Colonic mucosa (tissue), 4 donors: ENCODE measurements at places on chromosomes 3 and 15.

DNA sequence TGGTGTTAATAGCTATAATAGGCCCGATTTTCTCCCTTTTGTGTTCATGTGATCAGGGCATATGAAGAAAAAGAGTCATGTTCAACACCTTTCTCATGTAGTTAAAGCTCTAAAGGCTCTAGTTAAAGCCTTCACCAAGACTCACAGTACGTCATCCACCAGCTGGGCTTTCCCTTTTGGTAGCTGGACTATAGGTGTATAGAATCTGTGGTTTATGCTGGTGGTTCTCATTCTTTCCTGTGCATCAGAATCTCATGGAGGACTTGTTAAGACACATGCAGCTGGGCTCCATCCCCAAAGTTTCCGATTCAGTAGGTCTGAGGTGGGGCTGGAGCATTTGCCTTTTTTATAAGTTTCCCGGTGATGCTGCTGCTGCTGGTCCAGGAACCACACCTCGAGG is 31.0 kb downstream of the CFAP91 start:
- no peak for DNase-seq

DNA sequence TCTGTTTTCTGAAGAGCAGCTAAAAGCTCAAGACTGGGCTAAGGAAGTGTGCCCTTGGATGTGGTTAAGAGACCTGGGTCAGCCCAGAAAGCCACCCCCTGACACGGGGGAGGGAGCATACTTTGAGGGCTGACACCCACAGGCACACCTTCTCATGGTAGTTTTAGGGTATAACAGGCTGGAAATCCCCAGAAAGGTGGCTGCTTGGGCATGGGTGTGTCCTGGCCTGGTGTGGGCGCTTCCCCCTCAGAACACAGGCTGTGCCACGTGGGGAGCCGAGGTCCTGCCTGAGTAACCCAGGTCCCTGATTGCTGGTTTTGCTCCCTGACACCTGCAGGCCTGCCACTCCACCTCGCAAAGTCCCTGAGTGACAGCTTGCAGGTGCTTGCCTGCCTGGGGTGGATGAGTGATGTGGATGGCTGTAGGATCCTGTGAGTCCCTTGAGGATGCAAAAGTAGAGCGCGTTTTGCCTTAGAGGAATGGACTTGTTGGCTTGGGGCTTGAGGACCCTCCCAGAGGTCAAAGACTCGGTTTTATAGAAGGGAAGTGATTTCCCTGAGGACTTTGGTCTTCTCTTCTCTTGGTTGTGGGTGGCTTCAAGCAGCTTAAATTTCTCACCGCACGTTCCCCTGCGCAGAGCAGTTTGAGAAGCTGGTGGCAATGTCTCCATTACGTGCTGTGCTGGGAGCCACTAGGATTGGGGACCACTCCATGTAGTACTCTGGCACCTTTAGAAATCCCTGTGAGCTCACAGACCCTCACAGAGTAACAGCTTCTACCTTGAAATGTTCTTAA is 94.4 kb downstream of the DNASE1L3 start:
- no peak for DNase-seq

DNA sequence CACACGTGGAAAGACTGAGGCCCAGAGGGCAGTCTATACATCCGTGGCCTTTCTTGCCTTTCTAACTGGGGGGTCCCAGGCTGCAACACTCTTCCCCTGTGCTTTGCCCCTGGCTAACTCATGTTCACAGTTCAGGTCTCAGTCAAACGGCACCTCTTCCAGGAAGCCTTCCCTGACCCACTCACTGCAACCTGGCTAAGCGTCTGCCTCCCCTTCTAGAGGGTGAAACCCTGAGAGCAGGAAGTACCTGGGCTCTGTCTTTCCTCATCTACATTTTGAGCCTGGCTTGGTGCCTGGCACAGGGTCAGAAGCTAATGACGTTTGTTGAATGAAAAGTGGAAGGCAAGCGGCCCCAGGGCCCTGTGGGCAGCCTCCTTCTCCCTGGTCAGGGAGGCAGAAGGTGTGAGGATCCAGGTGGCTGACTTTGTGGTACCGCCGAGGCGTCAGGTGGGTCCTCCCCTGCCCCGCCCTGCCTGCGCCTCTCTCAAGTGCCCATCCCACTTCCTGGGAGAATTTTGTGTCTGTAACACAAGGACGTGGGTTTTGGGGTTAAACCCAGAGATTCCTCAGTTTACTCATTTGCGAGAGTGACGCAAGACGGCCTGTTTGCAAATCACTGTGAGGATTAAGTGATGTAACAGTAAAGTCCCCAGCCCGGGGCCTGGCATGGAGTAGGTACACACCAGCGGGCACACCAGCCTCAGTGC is 32.1 kb downstream of the DNASE1L3 start:
- DNase-seq: peak; percentile 50

- no peak for DNase-seq
These were observed 961.4 kb upstream of the CFAP20DC start for GRCh38 chr3:60011218-60011617.

DNA sequence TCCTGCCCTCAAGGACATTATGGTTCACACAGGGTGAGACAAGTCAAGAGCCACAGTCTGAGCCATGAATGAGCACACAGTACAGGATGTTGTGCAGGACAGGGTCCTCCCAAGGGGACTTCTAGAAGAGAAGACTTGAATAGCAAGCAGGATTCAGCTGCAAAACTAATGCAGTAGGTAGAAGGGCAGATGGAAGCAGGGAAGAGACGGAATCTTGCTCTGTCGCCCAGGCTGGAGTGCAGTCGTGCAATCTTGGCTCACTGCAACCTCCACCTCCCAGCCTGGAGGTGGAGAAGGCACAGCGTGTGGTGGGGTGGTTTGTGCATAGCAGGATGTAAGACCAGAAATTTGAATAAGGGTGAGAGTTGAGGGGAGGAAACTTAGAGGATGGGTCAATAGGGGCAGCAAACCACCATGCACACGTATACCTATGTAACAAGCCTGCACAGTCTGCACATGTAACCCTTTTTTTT is 8.0 kb downstream of the BCL2L10 start:
- DNase-seq: no peak

DNA sequence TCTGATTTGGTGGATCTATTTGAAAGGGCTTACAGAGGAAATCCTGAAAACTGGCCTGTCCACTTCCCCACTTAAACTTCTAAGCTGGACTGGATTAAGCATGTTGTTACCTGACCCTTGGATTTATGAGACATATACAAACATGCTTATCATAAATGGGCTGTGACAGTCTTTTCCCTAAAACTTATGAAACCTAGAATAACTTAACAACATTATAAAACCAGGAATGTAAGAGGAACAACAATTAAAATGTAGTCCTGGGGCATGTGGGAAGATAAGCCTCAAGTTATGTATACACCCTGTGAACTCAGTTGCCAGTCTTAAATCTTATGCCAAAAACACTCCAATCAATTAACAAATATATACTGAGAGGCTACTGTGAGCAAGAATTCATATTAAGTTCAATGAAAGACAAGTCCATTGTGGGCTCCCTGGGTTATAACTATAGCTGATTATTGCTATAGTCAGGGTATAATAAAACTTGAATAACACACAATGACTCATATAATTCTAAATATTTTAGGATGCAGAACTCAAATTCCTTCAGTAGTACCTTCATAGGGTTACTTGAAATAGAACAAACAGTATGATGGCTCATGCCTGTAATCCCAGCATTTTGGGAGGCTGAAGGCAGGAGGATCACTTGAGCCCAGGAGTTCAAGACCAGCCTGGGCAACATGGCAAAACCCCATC is 87.2 kb upstream of the PPIB start:
- DNase-seq: no peak

DNA sequence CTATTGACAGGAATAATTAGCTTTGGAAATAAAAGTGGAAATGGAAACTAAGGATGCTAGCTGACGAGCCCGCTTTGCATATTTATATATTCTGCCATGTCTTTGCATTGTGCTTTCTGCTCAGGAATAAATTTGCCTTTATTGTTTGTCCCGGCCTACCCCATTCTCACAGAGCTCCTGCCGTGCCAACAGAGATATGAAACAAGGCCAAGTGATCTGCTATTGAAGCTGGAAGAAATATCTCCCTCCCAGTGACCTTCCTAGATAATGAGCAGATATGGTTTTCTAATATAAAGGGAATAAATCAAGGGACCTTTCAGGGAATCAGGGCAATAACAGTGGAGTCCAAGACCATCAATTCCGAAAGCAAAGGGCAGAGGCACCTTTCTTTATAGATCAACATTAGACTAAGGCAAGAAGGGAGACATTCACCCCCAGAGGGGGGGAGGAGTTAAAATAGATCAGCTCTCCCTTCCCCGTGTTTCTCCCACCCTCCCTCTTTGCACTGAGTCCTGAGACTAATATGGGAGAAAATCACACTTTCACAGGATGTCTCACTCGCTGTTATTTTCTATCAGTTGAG is 664.6 kb downstream of the AGBL1 start:
- DNase-seq: no peak
